Naive thymus-derived CD4-positive, alpha-beta T cell (primary cell): ENCODE measurements at places on chromosomes 4 and X. TPM values are rescaled to one million over a fixed set of nuclear protein-coding genes. Genes with fewer than 3 reads are reported as not detected.
A peak's percentile ranks its signal among the peaks of the same experiment; 100 is the strongest.

DNA sequence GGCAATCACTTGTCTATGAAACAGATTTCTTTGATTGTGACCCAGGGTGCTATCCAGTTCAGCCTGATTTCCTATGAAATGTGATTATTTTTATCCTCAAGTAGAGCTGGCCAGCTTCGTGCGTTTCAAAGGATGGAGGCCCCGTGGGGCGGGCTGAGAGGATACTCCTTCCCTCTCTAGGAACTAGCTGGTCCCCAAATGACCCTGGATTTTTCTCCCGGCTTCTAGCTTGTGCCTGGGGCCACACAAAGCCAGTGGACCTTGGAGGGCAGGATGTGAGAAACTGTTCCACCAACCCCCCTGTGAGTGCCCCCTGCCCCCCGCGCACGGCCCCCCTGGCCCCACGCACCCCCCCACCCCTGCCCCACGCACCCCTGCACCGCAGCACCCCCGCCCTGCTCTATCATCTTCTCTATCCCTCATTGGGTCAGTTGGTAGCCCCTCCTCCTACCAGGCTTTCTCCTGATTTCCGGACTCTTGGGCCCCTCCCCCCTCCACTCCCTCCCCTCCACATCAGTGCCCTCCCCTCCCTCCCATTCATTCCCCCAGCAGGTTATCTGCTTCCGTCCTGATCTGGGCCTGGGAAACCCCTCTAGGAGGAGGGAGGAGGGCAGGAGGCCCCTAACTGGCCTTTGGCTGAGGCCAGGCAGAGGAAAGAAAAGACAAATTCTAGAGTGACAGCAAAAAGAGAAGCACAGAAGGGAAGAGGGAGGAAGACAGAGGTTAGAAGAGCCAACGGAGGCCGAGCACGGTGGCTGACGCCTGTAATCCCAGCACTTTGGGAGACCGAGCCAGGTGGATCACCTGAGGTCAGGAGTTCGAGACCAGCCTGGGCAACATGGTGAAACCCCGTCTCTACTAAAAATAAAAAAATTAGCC, 3.3 kb downstream of the XPNPEP2 start:
- no peaks in the 10 kb centered on the region for H3K36me3 ChIP-seq
- H3K27ac ChIP-seq, result no peak overlapping the region
- H3K4me1 ChIP-seq, result peaks cover 22% of the 10 kb centered on the region
- no peak for DNase-seq
- H3K4me3 ChIP-seq, result no peak overlapping the region

- H3K27ac ChIP-seq, result no peak overlapping the region
- no peak overlapping the region for H3K4me3 ChIP-seq
- H3K27me3 ChIP-seq, result no peaks in the 10 kb centered on the region
Measured at GRCh38 chrX:18691431-18691830, 16.0 kb upstream of the PPEF1 start.

The PDK3 gene
- total RNA-seq, result 29.4 and 30.7 TPM in 2 replicates

DNA sequence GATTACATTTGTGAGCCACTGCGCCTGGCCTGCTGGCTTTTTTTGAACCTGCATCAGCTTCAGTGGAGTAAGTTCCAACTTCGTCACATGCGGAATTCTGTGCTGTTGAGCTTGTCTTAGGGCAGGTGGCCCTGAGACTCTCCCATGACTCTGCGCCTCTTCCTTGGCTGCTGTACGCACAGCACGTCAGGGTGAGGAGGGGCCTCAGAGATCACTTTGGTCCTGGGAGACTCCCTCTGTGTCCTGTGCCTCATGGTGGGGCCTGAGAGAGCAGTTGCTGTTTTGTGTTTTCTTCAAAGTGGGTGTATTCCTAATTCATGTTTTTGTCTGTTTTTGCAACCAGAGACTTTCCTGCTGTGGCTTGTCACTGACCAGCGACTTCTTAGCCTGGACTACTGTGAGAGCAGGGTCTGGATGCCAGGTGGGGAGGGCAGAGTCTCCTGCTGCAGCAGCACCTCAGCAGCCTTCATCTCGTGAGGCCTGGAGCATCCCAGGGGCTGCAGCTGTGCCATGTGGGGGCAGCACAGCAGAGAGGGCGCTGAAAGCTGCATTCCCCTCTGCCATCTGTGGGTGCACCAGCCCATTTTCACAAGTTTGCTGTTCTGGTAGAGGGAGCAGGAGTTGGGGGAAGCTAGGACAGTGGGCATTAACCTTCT, 107.8 kb downstream of the TNIP2 start:
- H3K27ac ChIP-seq, result no peak overlapping the region
- H3K4me3 ChIP-seq, result no peak overlapping the region
- peaks cover 10% of the 10 kb centered on the region for H3K36me3 ChIP-seq
- H3K4me1 ChIP-seq, result peaks cover 10% of the 10 kb centered on the region
- no peak for DNase-seq

DNA sequence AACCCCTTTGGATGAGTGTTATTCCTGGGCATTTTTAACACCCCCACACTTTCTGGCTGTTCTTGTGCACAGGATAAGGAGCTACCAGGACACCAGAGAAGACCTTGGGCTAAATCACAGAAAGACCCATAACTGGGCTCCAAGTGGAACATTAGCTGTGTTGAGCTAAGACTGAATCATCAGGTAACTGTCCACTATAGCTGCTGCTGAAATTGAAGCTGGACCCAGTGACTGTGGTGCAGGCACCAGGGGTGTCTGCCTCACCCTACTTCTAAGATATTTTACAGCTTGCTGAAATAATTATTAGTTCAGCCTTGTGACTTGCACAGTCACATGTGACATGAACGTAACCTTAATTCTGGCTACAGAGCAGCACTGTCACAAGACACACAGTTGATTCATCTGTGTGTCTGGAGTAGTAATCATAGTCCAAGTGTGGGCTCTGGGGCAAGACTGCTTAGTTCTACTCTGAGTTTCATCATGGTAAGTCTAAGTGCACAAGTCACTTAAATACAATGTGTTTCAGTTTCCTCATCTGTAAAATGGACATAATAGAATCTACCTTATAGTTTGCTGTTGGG, 127.4 kb downstream of the SLC39A8 start:
- no peak for DNase-seq
- no peak overlapping the region for H3K27ac ChIP-seq
- no peaks in the 10 kb centered on the region for H3K36me3 ChIP-seq

GRCh38 chr4:1535926-1536578, 129.8 kb upstream of the NKX1-1 start:
- no peaks in the 10 kb centered on the region for H3K4me1 ChIP-seq
- no peak for DNase-seq
- H3K4me3 ChIP-seq, result no peak overlapping the region
- no peaks in the 10 kb centered on the region for H3K36me3 ChIP-seq
- H3K27me3 ChIP-seq, result no peaks in the 10 kb centered on the region

- no peaks in the 10 kb centered on the region for H3K4me1 ChIP-seq
- H3K4me3 ChIP-seq, result no peak overlapping the region
- DNase-seq, result no peak
- no peaks in the 10 kb centered on the region for H3K36me3 ChIP-seq
Measured at GRCh38 chr4:109879081-109879480, 31.2 kb downstream of the LRIT3 start.

- no peaks in the 10 kb centered on the region for H3K4me1 ChIP-seq
- H3K4me3 ChIP-seq, result no peak overlapping the region
- no peaks in the 10 kb centered on the region for H3K36me3 ChIP-seq
- H3K27me3 ChIP-seq, result no peaks in the 10 kb centered on the region
- DNase-seq, result no peak
- no peak overlapping the region for H3K27ac ChIP-seq
Measured at GRCh38 chr4:84597450-84597849, 14.5 kb downstream of the CDS1 start.

- no peak overlapping the region for H3K4me3 ChIP-seq
- DNase-seq, result no peak
- no peak overlapping the region for H3K27ac ChIP-seq
- H3K36me3 ChIP-seq, result no peaks in the 10 kb centered on the region
- no peaks in the 10 kb centered on the region for H3K27me3 ChIP-seq
- no peaks in the 10 kb centered on the region for H3K4me1 ChIP-seq
Measured at GRCh38 chr4:79763486-79764075, 309.4 kb downstream of the ANTXR2 start.

- H3K27me3 ChIP-seq, result peaks cover 18% of the 10 kb centered on the region
- peaks cover 13% of the 10 kb centered on the region for H3K4me1 ChIP-seq
- no peak overlapping the region for H3K27ac ChIP-seq
- no peak overlapping the region for H3K4me3 ChIP-seq
- H3K36me3 ChIP-seq, result no peaks in the 10 kb centered on the region
Measured at GRCh38 chr4:104492183-104492771, 2.4 kb downstream of the CXXC4 start.

The BTC gene
- not detected for total RNA-seq

- H3K4me1 ChIP-seq, result no peaks in the 10 kb centered on the region
- H3K36me3 ChIP-seq, result no peaks in the 10 kb centered on the region
- no peaks in the 10 kb centered on the region for H3K27me3 ChIP-seq
- H3K27ac ChIP-seq, result no peak overlapping the region
- DNase-seq, result peak; percentile 66
Measured at GRCh38 chr4:184250795-184251669, 33.4 kb upstream of the ENPP6 start.

The DCAF8L2 gene
- not detected in 2 replicates for total RNA-seq

GRCh38 chrX:132883358-132883915, 75.0 kb downstream of the HS6ST2 start:
- H3K36me3 ChIP-seq, result no peaks in the 10 kb centered on the region
- no peaks in the 10 kb centered on the region for H3K4me1 ChIP-seq
- no peak for DNase-seq
- no peak overlapping the region for H3K4me3 ChIP-seq

- DNase-seq, result no peak
- no peak overlapping the region for H3K4me3 ChIP-seq
- H3K27ac ChIP-seq, result no peak overlapping the region
- H3K27me3 ChIP-seq, result no peaks in the 10 kb centered on the region
Measured at GRCh38 chr4:14879683-14880082, 122.6 kb upstream of the CPEB2 start.

DNA sequence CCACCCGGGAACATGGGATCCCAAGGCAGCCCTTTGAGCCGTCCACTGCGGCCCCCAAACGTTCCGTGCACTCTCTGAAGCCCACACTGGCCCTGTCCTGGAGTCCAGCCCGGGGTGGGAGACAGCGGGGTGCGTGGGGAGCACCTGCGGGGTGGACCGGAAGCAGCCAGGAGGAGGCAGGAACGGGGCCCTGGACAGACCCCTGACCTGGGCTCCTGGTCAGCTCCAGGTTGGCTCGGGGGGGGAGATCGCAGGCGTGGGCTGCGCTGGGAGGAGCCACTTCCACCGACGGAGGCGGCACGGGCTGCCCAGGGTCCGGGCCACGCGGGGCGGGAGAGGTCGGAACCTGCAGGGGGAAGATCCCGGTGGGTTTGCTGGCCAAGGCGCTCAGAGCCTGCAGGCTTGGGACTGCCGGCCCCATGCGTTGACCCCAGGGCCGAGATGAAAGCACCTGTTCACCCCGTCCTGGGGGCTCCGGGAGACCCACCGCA, 5.7 kb upstream of the PLCXD1 start:
- peaks cover 3% of the 10 kb centered on the region for H3K36me3 ChIP-seq
- H3K27me3 ChIP-seq, result no peaks in the 10 kb centered on the region
- H3K27ac ChIP-seq, result peak overlapping the region; percentile 59
- H3K4me1 ChIP-seq, result no peaks in the 10 kb centered on the region
- DNase-seq, result peak; percentile 8
- H3K4me3 ChIP-seq, result peak overlapping the region; percentile 72

DNA sequence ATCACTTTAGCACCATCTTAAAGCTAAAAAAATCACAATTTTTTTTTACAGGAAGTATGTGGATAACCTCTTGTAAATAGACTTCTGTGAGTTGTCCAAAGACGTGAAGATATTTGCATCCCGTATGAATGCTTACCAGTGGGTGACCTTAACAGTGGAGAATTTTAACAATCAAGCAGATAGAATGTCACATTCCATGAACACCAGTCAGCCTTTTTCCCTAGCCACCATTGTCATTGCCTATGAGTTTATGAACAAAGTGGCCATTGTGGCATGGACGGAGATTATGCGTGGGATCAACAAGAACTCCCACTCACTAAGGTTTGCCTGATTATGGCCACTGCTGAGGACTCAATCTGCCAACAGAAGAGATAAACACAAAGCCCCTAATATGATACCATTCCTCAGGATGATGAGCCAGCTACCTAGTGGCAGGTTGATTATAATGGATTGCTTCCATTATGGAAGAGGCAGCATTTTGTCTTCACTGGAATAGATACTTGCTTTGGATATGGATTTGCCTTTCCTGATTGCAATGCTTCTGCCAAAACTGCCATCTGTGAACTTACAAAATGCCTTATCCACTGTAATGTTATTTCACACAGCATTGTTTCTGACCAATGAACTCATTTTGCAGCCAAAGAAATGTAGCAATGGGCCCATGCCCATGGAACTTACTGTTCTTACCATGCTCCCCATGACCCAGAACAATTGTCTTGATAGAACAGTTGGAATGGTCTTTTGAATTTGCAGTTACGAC, 830.9 kb upstream of the NDST4 start:
- no peaks in the 10 kb centered on the region for H3K4me1 ChIP-seq
- H3K27ac ChIP-seq, result no peak overlapping the region
- no peak for DNase-seq
- no peaks in the 10 kb centered on the region for H3K36me3 ChIP-seq
- no peak overlapping the region for H3K4me3 ChIP-seq
- H3K27me3 ChIP-seq, result no peaks in the 10 kb centered on the region

DNA sequence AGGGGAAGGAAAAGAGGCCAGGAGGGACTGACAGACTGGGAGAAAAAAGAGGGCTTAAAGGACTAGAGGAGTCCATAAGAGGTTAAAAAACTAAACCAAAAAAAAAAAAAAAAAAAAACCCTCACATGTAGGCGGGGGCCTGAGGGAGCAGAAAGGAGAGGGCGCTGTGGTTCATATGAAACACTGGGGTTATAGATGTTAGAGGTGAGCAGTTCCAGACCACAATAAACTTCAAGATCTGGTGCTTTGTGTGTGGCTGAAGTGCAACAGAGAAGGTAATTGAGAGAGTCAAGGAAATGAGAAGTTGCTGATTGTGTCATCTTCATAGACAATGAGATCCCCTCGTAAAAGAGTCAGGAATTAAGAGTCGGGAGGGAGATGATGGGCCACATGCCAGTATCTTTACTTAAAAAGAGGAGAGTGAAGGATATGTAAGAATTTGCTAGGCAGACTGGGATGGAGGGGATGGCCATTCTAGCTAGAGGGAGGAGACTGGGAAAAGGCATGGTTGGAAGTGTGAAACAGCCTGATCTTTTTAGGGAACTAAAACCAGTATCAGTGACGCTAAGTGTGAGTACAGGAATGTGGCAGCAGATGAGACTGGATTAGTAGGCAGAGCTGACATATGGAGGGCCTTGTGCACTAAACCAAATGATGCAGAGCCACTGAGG, 18.4 kb upstream of the OGT start:
- H3K27ac ChIP-seq, result no peak overlapping the region
- H3K4me3 ChIP-seq, result no peak overlapping the region

The PRR32 gene
- total RNA-seq, result not detected
